ENCODE measurements at places on chromosomes 5 and 9.
A peak's percentile ranks its signal among the peaks of the same experiment; 100 is the strongest.

- no peak for DNase-seq
Measured at GRCh38 chr9:114433720-114434255, 46.0 kb upstream of the AKNA start.

GRCh38 chr9:85516455-85516854 lies 225.3 kb downstream of the AGTPBP1 start:
- no peak for DNase-seq

- DNase-seq = no peak
Measured at GRCh38 chr5:179296150-179296821, 49.0 kb downstream of the ADAMTS2 start.

- DNase-seq = no peak
Measured at GRCh38 chr9:101440714-101441230, 5.2 kb upstream of the ALDOB start.

DNA sequence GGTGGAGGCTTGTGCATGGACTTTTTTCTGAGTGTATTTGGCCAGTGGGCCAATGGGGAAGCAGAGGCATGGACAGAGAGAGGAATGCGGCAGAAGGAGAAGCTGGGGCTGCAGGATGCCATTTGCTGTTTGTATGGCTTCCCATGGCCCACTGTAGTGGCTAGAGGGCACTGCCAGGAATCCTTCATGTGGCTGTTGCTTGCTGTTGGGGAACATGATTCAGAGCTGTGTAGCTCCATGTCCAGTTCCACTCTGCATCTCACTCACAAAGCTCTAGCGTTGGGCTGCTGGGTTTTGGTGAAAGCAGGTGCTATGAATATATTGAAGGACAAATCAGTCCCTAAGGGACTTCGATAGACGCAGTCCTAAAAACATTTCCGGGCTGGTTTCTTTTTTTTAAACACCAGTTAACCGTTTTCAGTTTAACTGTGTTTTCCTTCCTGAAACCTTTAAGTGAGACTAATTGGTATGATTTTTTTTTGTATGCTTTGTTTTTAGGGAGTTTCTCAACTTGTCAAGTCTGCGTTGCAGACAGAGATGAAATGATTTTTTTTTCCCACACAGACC lies 51.3 kb downstream of the SLC22A5 start:
- DNase-seq = peak; percentile 46

GRCh38 chr5:134123360-134123759 lies 8.9 kb downstream of the TCF7 start:
- no peak for DNase-seq

GRCh38 chr5:396531-396961 lies 46.4 kb upstream of the EXOC3 start:
- DNase-seq = no peak

DNA sequence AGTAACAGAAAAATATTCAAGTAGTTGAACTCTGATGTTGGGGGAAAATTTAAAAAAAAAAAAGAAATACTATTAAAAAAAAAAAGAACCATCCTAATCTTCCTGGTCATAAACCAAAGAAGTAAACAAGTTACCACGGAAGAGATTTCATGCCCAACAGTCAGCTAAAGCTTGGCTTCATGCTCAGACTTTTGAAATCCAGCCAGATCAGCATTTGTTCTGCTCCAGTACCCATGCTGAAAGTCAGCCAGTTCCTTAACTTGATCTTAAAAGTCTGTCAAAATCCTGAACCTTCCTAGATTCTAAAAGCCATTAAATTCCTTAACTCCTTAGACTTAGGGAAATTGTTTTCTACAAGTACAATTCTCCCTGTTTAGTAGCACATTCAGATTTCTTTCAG lies 908.7 kb upstream of the CDH9 start:
- DNase-seq = no peak

- DNase-seq = no peak
Measured at GRCh38 chr5:10973316-10973715, 212.3 kb upstream of the DAP start.

DNA sequence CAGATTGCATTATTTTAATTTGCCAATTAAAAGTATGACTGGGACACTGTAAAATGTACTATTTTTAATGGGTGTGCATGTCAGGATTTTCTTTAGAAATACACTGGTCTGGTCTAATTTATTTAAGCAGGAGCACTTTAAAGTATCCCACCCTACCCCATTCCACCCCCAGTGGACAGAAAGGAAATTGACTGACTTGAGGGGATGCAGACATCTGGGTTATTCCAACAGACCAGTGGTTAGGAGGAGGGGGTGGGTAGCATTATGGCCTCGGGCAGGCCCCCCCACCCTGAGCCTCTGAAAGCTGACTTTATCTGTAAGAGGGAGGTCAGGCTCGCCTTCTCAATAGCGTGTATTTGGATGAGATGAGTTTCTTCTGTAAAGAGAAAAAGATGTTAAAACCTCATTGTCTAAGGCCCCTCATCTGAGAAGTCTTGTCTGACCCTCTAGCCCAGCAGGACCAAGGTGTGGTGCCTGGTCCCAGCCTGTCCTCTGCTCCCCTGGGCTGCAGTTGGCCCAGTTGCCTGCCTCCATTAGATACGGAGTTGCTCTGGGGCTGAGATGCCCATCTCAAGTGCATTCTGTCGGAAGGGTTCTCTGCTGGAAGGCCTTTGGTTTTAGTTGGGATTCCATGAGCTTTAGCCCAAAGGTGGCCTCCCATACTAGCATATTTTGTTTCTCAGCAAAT lies 4.4 kb downstream of the HNRNPAB start:
- peak; percentile 55 for DNase-seq

- DNase-seq = no peak
Measured at GRCh38 chr9:126885131-126885641, 24.7 kb downstream of the ZBTB34 start.

- DNase-seq = no peak
Measured at GRCh38 chr9:130991778-130992681, 16.9 kb upstream of the LAMC3 start.

- DNase-seq = no peak
Measured at GRCh38 chr5:38797838-38798237, 48.0 kb upstream of the OSMR start.

DNA sequence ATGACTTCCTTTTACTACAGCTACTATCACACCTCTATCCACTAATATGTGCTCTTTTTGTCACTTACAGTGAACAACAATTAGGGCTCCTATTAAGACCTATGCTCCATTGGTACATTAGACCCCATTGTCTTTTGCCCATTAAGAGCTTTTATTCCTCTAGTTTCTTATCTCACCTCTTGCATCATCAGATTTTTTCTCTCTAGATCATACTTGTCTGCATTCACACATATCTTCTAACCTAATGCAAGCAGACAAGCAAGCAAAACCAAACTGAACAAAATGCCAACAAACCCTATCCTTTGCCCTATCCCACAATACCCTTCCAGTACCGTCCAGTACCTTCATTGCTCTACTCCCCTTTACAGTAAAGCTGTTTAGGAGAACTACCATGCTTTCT lies 10.1 kb upstream of the RBM27 start:
- DNase-seq = no peak

GRCh38 chr5:67246108-67246507 lies 49.5 kb upstream of the CD180 start:
- DNase-seq = peak; percentile 70

DNA sequence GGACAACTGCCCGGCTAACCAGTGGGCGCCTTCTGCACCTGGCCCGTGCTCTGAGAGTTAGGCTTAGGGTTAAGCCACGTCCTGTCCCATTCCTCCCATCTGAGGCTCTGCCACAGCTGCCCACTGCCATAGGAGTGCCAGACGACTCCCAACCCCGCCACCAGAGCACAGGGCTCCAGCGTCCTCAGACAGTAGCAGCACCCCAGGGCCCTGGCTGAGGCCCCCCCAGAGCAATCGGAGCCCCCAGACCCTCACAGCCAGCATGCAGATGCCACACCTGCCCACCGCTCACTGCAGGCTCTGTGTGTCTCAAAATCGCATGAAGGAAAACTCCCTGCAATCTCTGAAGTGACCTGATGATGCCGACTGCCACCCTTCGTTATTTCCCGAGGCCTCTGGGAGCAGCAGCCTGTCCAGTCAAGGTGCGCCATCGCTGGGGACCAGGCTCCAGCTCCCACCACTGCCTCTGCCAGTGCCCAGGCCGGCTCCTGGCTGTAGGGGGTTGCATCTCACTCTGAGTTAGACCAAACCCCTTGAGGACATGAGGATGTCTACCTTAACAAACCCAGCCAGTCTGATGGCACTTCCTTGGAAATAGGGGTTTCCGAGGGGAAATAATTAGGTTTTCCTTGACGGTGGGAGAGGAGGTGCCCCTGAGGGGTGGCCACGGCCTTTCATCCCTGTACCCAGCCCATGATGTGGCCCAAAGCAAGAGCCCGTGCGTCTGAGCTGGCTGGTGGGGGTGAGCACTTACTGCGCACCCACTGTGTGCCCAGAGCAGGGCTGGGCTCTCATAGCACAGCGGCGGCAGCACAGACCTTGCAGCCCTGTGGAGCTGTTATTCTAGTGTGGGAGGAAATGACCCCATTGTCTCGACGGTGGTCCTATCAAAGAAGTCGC lies 58.0 kb upstream of the RNF130 start:
- DNase-seq = no peak

- no peak for DNase-seq
Measured at GRCh38 chr5:1176473-1177391, 24.7 kb upstream of the SLC6A19 start.

DNA sequence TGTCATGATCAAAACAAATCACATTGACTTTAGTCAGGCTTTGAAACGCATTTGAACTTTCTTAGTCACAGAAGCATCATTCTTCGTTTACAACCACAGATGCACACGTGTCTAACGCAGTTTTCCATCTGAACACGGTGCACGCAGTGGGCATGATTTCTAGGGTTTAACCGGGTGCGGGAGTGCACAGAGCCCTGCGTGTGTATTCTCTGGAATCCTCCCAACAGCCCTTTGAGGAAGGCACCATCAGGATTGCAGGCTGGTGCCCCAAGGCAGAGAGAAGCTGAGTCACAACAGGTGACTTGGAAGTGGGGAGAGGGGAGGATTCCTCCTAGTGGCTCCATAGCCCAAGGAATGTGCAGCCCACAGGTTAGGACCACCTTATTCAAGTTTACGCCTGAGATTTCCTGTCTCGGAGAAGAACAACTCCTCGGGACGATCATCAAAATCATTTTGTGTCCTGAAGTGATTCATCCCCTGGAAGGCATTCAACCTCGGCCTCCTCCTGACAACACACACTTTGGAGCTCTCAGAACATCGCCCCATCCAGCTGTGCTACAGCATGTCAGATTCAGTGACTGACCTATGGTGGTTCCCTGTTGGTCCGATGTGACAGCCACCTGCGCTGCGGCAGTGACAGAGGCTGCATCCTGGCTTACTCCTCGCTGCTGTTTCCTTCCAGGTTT lies 13.1 kb downstream of the ROPN1L start:
- DNase-seq = no peak

DNA sequence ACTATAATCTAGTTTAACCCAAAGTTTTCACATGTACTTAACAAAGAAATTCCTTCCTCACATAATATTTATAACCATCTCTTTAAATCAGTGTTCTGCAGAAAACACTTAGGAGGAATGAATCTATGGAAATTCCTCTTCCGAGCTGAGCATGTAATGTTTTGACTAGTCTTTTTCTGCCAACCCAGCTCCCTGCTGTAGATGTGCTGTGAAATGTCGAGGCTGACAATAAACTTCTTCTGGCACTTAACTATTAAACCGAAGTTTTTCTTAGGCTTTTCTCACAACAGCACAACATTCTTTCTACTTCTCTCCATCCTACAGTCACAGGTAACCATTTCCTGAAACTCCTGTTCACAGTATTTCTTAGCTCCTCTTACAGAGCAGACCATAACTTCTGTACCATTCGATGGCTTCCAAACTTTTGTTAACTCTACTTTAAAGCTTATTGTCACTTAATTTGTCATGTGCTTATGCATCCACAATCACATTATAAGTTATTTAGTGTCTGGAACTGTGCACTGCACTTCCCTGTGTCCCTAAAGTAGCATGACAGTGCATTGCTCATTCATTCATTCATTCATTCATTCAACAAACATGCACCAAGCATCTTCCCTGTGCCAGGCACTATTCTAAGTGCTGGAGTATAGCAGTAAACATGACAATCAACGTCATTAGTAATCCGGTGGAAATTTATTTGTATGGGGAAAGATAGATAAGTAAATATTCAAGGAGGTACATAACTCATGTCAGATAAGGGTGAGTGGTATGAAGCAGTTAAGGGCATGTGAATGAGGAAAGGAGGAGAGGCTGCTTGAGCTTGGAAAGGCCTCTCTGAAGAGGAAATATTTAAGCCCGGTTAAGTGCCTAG lies 54.6 kb downstream of the TSSK1B start:
- peak; percentile 6 for DNase-seq

DNA sequence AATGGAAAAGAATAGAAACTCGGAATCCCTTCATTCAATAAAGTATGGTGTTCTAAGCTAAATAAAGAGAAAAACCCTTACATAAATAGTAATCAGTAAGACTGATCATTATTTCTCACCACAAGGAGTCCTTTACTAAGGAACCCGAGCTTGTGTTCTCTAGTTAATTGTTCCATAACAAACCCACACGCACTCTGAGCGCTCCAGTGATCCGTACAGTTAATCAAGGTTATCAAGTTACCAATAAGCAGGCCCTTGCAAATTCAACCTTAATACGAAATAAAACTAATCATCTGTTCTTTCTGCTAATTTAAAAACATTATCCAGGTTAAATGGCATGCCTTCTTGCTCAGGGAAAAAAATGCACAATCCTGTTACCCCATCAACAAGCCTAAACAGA lies 224.4 kb downstream of the FRMD3 start:
- no peak for DNase-seq

GRCh38 chr5:17147170-17147569 lies 70.3 kb upstream of the BASP1 start:
- DNase-seq = no peak

DNA sequence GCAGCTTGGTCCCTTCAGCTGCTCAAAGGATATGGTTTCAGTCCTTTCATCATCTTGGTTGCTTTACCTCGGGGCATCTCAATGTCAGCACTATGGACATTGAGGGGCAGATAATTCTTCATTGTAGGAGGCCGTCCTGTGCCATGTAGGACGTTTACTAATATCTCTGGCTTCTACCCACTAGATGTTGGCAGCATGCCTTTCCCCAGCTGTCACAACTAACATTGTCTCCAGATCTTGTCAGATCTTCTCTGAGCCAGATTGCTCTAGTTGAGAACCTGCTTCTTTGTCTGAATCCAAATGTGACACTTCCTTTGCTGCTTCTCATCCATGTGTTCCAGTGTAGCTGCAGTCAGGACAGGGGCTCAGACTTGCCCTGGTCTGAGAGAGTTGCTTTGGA lies 10.3 kb downstream of the PTPA start:
- no peak for DNase-seq

GRCh38 chr5:157690690-157691433 lies 19.5 kb downstream of the C5orf52 start:
- no peak for DNase-seq

- DNase-seq = no peak
Measured at GRCh38 chr9:138096519-138096845, 218.9 kb downstream of the CACNA1B start.

DNA sequence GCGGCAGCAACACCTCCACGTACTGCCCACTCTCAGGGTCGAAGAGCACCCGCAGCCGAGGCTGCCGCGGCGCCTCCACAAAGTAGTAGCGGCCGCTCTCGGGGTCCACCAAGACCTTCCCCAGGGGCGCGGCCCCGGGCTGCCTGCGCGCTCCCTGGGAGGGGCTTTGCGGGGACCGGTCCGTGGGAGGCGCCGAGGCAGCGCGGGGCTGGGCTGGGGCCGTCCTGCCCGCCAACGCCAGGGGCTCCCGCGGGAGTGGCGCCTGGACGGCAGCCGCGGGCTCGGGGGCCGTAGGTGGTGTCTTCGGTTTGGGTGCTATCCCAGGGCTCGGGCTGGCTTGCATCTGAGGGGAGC lies 2.6 kb upstream of the MZB1 start:
- no peak for DNase-seq

GRCh38 chr5:40736103-40736875 lies 19.5 kb downstream of the TTC33 start:
- peak; percentile 48 for DNase-seq

- DNase-seq = no peak
Measured at GRCh38 chr5:98750693-98751092, 22.8 kb upstream of the RGMB start.

Data from erythroblast (primary cell).